ENCODE measurements at places on chromosomes 6 and 20. TPM values are rescaled to one million over a fixed set of nuclear protein-coding genes. Genes with fewer than 3 reads are reported as not detected.

The DEFB113 gene
- total RNA-seq = not detected

The EYA4 gene
- 3.5 TPM for total RNA-seq

The COL9A1 gene
- total RNA-seq = 10.8 TPM

The DUSP15 gene
- total RNA-seq = 12.5 TPM

The OR11A1 gene
- not detected for total RNA-seq

The AGPAT4 gene
- total RNA-seq = 52.6 TPM

The KCNK15 gene
- total RNA-seq = not detected

The MOCS1 gene
- total RNA-seq = 9.5 TPM

The C6orf58 gene
- total RNA-seq = 1.2 TPM

The ZBP1 gene
- not detected for total RNA-seq

The C6orf15 gene
- not detected for total RNA-seq

The KHDC1L gene
- total RNA-seq = 0.69 TPM

The NKAPL gene
- 4.6 TPM for total RNA-seq

The PTCRA gene
- total RNA-seq = not detected

The PAK1IP1 gene
- total RNA-seq = 21.2 TPM
